ENCODE measurements at places on chromosomes 3 and 15.

DNA sequence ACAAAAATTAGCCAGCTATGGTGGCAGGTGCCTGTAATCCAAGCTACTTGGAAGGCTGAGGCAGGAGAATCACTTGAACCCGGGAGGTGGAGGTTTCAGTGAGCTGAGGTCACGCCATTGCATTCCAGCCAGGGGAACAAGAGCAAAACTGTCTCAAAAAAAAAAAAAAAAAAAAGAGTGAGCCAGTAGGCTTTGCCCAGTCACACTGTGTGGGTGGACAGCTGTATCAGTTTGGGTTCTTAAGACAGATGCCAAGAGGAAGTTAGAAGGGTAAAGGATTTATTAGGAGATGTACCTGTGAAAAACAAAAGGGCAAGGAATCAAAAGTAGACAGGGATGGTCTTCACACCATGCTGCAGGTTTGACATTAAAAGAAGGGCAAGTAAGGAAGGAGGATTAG, 86.1 kb upstream of the CGNL1 start:
- DNase-seq: no peak

- DNase-seq: no peak
Measured at GRCh38 chr3:22620498-22620897, 582.6 kb upstream of the UBE2E2 start.

- no peak for DNase-seq
Measured at GRCh38 chr15:63221346-63221745, 31.9 kb downstream of the RAB8B start.

DNA sequence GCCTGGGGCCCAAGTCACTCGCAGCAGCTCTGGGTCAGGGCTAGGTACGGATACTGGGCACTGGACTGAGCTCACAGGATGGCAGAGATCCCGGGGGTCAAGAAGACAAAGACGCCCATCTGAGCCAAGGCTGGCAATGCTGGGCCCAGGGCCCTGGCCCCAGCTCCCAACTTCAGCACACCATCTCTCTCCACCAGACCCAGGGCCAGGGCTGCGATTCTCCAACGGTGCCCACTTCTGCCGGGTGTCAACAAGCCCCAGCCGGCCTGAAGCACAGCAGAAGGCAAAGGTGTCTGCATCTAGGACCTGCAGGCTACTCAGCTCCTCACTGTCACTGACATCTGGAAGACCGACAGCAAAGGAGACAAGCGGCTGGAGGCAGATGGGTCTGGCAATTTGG, 8.6 kb downstream of the WDR73 start:
- DNase-seq: no peak

DNA sequence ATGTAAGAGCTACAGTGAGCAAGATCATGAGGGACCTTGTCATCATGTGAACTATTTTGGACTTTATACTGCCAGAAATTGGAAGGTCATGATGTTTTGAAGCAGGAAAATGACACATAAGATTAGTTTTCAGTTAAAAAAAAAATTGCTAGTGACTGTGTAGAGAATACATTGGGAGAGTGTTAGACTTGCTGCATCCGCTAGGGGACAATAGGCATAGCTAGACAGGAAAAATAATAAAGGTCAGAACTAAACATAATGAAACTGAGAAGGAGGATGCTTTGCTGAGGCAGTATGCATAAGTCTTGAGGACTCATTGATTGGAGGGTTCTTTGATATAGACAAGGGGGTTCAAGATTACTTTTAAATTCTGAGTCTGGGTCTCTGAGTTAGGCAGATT, 275.8 kb upstream of the KCNH8 start:
- DNase-seq: no peak

DNA sequence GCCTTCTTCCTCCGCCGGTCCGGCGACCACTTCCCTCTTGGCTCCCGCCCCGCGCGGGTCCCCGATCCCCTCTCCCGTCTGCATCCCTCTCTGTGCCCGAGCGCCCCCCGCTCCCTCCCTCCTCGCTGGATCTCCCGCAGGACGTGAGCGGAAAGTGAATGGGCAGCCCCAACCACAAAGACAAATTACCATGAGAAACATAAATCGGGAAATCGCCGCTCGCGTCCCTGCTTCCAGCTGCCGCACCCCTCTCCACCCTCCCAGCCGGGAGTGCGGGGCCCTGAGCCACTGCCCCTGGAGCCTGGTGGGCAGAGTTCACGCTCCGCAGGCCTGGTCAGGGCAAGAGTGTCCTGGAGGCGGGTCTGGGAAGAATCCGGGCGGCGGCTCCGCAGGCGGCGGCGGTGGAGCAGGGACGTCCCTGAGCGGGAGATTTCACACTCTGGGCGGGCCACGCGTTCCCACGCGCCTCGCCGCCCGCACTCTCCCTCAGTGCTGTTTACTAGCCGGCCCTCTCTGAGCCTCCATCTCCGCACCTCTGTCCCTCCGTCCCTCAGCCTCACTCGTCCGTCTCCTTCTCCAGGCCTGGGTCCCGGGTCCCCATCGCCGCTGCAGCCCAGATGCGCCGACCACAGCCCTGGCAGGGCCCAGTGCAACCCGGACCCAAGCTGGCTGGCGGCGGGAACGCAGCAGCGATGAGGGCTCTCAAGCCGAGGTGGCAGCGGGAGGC, 835 bp downstream of the SEMA5B start:
- DNase-seq: peak; percentile 16

DNA sequence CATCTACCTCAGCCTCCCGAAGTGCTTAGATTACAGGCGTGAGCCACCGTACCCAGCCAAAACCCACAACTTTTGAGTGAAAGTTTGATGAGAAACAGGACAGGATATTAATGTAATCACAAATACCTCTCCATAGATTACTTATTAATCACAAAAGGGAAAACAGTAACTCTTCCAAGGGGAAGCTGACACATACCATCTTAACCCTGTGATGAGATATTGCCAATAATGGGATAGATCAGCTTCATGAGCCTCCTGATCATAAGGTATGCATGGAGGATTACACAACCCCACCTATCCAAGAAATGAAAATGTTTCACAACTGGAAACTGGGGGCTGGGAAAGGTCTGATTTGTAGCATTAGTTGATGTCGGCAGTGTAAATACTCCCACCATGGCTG, 131.5 kb downstream of the FRMD4B start:
- no peak for DNase-seq

DNA sequence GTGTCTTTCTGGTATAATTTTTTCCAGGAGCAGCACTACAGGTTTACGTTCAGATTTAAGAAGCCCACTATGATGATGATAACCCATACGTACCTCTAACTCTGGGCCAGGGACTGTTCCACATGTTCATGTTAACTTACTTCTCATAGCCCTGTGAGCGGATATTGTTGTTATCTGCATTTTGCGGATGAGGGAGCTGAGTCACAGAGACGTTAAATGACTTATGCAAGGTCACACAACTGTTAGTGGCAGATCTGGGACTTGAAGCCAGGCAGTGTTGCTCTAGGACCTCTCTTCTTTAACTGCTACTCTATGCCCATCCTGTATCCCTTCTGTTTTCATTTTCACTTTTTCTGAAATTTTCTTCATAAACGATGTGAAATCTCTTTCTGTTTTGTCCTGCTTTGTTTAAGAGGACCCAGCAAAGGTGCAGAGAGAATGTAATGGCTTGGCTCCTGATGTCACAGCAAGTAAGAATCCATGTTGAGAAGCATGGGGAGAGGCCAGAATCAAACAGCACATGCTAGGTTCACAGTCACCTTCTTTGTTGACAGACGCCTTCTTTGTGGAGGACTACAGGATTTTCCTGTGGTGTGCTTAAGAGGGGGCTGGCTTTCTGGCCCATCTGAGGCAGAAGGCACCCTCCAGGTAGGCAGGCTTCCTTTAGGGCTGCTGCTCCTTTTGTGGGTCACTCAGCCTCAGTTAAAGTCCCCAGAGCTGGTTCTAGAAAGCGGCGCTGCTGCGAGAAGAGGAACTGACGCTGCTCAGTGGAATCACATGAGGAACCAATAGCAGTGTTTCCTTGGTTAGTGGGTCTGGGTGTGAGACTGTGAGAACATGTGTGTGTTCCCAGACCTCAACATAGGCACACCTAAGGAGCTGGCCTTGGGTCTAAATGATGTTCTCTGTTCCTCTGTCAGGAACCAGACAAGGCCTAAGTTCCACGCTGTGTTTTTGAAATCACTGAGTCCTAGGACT, 121.6 kb downstream of the TMEM108 start:
- DNase-seq: no peak

DNA sequence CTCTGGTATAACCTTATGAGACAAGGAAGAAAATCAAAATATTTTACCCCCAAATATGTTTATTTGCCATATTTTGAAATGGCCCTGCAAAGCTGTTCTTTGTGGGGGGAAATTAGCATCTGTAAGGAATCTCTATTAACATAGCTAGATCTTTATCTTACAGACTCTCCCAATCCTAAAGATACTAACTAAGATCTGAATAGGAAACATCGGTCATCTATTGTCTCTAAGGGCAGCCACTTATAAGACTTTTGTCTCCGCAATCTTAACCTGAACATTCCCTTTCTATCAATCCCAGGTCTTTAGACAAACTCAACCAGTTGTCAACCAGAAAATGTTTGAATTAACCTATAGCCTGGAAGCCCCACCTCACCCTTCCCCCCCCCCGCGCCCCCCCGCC, 21.2 kb downstream of the UMPS start:
- DNase-seq: no peak

All from naive thymus-derived CD4-positive, alpha-beta T cell (primary cell).